ENCODE measurements at places on chromosomes 3 and 15.

DNA sequence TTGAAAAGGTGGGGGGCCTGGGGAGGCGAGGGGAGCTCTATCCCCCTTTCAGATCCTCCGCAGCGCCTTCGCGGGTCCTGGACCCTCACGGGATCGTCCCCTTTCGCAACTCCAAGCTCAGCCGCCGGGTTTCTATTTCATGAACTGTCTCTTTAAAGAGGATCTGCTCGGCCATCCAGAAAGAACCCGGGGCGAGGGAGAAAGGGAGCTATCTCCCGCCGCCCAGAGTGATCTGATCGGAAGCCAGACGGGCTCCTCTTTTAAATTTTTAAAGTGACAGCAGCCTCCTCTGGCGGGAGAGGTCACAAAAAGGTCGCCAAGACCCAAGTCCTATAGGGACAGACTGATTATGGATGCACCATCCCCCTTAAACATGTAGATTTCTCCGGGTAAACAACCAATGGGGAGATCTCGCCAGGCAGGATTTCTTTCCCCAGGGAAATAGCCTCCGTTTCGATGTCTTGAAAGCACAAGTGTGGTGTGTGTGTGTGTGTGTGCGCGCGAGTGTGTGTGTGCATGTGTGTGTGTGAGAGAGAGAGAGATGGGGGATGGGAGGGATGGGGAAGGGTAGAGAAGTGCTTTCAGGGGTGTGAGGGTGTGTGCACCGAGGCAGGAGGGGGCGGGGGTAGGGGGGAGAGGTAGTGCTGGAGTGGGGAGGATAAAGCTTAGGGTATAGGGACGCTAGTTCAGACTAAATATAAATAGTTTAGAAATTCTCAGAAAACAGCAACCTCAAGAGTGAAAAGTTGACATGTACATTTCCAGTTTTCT lies 516.1 kb downstream of the MECOM start:
- peak; percentile 29 for DNase-seq

DNA sequence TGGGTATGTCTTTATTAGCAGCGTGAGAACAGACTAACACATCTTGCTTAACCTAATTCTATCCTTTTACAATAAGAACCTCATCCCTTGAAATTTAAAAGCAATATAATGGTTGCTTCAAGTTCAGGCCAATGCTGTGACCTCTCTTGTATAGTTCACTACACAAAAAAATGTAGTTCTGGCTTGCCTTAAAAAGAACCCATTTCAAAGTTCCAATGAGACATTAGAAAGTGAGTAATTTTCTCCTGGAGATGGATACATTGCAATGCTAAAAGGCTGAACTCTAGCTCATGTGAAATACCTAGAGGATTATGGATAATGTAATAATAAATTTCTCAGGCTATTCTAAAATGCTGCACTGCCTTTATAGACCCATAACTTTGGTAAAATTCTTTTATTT lies 47.8 kb downstream of the ATP13A4 start:
- no peak for DNase-seq

GRCh38 chr15:83114856-83115255 lies 7.4 kb downstream of the TM6SF1 start:
- no peak for DNase-seq

DNA sequence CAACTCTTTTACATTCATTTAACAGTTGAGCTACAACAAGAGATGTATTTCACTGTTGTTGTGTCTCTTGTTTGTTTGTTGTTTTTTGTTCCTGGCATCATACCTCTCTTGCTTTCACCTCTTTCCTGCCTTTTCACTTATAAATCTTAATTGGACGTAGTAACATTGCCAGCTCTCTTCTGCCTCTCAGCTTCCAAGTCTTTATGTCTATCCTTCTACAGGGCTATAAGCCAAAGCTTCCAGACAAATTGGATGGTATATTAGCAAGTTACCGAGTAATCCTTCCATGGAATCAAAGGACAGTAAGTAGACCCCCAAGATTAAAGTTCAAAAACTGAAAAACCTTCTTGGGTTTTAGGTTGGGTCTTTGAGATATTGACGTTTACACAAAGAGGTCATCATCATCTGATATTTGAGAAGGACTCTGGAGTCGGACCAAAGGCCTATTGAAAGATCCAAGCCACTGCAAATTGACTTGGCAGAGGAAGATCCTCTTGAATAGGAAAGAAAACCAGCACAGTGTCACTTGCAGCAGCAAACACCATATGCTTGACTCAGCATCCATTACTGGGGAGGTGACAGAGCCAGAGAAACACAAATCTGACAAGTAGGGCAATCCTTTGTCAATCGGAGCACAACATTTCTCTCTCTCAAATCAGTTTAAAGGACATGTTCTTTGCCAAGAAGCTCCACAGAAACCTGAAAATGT lies 648.5 kb upstream of the NR2F2 start:
- DNase-seq: no peak

DNA sequence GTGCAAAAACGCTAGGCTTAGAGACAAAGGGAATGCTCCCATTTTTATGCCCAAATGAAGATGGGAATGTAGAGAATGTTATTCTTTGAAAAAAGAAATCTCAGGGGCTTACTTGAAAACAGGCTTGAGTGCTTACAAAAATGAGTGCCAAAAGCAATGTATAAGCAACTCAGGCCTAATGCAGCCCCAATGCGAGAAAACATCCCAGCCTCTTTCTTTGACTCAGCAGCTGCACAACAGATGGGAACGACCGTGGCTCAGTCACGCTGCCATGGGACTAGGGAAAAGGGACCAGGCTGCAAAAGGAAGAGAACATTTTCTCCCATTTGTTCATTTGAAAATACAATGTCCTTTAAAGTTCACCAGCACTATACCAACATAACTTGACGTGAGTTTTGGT lies 246.4 kb upstream of the LRIG1 start:
- no peak for DNase-seq

DNA sequence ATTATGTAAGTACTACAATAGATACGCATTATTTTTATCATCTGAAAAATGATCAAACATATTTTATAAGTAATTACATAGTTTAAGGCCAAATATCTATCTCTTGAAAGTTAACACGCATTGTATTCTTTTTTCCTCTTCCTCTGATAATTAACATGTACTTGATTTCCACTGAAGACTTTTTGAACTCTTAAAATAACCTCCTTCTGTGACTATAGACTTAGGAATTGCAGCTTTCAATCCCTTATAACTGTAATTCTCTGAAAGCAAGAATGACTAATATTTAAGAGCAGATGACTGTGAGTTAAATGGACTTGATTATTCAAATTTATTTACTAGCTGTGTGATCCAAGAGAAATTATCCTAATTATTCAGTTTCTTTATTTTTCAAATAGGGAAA lies 730.6 kb upstream of the NECTIN3 start:
- DNase-seq: peak; percentile 54

GRCh38 chr3:114586119-114586518 lies 292.3 kb downstream of the TIGIT start:
- DNase-seq: no peak

- no peak for DNase-seq
Observed at GRCh38 chr3:57627976-57628375, 30.8 kb upstream of the ARF4 start.

- DNase-seq: no peak
Observed at GRCh38 chr15:51765751-51766150, 14.4 kb downstream of the TMOD2 start.

DNA sequence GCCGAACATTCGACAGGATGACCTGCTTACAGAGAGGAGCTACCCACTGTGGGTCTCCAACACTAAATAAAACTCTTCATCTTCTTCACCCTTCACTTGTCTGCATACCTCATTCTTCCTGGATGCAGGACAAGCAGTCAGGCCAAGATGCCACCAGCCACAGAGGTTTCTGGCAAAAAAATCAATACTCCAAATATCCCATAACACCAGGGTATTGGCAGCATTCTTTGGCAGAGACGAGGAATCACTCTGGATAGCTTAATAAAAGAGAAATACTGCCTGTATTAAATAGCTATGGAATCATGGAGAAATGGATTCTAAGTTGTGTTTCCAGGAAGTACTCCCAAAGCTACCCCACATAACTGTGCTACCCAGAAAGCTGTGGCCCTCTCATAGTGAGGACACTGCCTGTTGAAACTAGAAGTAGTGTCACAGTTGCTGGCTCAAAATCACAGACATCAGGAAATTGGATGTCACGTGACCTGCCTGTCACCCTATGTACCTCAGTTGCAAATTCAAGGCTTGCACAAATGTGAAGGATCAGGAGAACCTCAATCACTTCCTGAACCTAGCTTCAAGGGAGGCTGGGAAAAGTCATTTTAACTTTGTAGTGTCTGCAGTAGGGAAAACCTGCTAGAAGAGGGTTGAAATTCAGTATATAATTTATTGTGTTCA lies 11.0 kb upstream of the LRRC31 start:
- DNase-seq: no peak

- DNase-seq: peak; percentile 82
Observed at GRCh38 chr3:23580096-23580713, 225.6 kb upstream of the UBE2E1 start.

DNA sequence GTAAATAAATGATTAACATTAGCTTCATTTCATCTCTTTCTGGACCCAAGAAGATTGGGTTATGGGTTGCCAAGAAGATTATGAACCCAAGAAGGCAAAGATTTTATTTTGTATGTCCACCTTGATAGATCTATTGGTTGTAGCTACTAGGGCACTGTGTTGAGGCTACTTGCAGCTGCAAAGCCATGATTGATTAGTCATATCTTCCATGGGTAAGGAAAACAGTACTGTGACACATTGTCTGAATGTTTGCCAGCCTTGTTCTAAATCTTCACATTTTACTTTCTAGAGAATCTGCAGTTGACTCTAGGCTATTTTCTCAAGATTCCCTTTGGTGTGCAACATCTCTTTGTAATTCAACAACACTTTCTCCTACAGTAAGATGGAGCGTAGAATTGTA lies 229.2 kb upstream of the KCNH8 start:
- DNase-seq: no peak

DNA sequence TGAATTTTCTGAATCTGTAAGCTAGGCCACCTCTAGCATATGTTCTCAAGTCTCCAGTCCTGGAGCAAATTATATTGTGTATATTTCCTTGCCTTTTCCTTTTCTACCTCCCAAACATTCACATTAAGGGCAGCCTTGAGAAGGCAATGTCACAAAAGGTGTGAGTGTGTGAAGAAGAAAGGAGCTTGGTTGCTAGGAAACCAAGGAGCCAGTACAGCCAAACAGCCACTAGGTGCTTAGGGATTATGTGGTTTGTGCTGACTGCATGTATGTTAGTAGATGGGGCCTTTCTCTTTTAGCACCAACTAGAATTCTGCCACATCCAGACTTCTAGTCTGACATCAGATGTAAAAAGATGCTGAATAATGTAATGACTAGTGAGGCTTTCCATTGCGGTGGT lies 118.8 kb upstream of the DAZL start:
- peak; percentile 60 for DNase-seq

DNA sequence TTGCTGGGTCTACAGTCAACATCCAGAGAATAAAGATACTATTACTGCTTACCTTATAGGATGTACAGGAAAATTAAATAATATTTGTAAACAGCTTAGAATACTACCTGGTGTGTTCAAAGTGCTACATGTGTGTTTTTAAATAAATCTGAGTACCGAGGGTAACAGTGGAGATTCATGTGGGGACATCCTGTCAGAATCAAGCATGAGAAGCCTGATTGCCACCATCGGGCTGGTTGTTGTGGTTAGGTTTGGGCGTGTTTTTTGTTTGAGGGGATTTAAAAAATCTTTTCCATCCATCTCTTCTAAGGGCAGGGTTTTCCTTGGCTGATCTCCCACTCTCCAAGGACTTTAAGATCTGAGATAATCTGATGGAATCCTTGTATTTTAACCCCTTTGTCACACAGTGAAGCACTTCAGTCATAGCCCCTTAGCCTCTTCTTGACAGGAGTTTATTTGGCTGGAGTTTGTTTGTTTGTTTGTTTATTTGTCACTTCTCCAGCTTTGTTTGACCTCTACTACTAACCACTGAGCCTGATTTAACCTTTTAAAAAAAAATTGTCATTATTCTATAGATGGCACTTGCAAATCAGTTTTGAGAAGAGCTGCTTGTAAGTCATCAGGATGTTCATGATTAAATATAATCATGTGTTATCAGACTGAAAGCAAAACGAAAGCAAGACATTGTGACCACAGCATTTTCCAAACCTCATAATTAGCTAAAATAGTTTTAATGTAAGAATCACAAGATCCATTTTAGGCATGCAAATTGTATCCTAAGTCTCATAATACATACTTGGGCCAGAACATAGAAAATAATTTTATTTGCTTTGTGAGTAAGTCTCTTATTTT lies 72.8 kb upstream of the RARB start:
- no peak for DNase-seq

GRCh38 chr3:121769246-121769645 lies 19.7 kb upstream of the GOLGB1 start:
- DNase-seq: no peak

DNA sequence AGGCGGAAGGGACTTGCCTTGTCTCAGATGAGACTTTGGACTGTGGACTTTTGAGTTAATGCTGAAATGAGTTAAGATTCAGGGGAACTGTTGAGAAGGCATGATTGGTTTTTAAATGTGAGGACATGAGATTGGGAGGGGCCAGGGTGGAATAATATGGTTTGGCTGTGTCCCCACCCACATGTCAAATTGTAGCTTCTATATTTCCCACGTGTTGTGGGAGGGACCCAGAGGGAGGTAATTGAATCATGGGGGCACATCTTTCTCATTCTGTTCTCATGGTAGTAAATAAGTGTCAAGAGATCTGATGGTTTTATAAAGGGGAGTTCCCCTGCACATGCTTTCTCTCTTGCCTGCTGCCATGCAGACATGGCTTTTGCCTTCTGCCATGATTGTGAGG lies 89.2 kb downstream of the CGGBP1 start:
- no peak for DNase-seq

DNA sequence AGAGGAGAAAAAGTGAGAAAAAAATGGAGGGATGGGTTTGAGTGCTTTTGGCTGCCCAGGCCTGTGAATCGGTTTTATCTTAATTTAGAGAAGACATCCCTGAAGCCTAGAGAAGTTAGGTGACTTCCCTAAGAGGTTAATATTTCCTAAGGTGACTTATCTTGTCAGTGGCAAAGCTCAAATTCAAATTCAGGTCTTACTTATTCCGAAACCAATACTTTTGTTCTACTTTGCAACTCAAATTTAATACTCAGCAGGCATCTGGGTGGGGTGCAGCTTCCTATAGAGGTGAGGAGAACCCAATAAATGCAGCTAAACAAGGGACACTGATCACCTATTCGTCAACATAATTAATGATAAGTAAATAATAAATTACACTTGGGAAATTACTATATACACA lies 54.9 kb upstream of the MYRIP start:
- no peak for DNase-seq

Measured in fibroblast of mammary gland (primary cell).